Muscle of leg (tissue), 16 donors: ENCODE measurements at places on chromosomes 13 and 19.

- DNase-seq = no peak
These were observed 751 bp downstream of the ERVK3-1 start for GRCh38 chr19:58305932-58306323.

DNA sequence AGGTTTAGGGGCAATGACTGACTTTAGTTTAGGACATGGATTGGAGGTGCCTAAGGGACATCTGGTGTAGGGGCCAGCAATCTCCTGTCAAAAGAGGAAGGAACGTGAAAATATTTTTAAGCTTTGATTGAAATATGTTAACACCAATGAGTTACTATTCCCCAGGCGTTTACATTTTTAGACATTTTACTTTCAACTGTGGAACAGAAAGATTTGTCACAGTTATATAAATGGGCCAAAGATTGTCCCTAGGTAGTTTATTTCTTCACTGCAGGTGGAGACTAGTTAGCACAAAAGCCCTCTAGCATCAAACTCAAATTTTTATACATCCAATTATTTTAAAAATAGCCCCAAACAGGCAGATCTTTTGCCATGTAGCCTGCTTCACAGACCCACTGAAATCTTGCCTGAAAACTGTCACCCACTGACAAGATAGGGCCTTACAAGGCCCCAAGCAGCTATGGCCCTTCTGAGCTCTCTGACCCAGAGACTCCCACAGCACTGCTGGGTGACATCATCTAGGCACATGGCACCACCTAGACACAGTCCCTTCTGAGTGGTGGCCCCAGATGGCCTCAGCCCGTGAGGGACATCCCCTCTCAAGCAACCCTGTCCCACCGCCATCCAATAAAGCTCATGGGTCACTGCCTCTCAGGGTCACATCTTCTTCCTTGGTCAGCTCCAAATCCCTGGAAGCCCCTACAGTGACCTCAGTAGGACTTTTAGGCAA, 64.8 kb upstream of the DOCK9 start:
- no peak for DNase-seq

DNA sequence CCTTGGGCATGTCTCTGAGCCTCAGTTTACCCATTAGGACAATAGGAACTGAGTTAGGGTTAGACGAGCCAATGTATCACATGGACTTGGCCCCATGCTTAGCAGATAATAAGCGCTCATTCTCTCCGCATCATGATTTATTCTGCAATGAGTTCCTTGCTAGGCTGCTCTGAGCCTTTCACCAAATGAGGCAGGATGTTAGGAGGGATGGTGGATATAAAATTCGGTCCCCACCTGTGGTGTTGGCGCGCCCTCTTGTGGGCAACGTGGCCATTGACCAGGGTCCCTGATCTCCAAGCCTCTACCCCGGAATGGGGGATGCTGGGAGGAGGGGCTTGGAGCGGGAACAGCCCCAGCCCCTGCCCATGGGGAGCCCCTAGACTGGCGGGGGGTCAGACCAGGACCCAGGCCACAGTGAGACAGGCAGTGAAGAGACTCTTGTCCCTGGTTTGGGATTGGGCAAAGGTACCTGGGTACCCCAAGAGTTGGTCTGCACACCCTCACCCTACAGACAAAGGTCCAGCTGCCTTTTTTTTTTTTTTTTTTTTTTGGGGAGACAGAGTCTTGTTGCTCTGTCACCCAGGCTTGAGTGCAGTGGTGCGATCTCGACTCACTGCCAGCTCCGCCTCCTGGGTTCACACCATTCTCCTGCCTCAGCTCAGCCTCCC, 43.9 kb downstream of the CERS4 start:
- peak; percentile 87 for DNase-seq

DNA sequence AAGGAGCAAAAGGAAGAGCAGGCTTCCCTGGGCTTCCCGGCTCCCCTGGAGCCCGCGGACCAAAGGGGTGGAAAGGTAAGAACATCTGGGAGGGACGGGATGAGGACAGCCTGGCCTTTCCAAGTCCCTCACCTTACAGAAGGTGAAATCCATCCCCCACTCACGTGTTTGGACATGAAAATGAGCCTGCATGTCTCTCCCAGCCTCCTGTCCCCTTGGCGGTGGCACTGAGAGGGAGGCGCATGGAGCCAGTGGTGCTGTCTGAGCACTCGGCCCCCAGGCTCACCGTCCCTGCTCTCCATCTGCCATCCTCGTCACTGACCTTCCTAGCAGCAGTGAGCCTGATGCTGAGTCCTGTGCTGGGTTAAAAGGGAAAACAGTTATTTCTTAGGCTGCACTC, 104.2 kb downstream of the RAB20 start:
- DNase-seq = no peak

DNA sequence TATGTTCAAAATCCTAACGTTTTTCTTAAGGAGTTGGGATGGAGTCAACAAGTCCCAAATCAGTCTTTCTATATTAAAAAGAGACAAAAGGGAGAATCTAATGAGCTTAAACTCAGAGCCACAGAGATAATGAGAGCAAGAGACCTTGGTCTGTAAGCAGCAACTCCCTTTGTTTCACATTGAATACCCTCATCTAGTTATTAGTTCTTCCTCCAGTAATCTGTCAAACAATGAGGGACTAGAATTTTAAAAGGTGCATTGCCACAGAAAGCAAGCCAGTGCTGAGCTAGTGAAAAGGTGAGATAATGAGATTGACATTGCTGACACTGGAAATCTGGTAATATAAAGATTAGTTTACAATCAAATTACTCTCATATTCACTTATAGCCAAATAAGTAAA, 718.6 kb downstream of the DACH1 start:
- DNase-seq = no peak

DNA sequence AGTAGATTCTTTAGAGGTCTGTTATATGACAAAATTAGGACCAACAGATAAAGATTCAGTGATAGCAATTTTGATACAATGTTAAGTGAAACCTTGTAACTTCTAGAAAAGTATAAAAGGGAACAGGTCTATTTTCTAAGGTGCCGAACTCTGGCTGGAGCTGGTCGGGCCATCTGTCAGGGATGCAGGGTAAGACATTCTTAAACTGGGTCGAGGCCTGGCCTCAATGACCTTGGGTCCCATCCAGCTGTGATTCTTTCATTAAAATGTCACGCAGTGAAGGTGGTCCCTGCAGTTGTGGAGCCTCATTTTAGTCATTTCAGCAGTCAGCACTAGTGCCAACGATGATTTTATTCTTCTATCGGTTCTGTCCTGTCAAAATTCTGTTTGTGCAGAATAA, 271.9 kb upstream of the SPRY2 start:
- peak; percentile 37 for DNase-seq

GRCh38 chr13:83568019-83568418, 314.3 kb downstream of the SLITRK1 start:
- DNase-seq = no peak

GRCh38 chr19:43306097-43306496, 36.8 kb upstream of the PSG9 start:
- no peak for DNase-seq

DNA sequence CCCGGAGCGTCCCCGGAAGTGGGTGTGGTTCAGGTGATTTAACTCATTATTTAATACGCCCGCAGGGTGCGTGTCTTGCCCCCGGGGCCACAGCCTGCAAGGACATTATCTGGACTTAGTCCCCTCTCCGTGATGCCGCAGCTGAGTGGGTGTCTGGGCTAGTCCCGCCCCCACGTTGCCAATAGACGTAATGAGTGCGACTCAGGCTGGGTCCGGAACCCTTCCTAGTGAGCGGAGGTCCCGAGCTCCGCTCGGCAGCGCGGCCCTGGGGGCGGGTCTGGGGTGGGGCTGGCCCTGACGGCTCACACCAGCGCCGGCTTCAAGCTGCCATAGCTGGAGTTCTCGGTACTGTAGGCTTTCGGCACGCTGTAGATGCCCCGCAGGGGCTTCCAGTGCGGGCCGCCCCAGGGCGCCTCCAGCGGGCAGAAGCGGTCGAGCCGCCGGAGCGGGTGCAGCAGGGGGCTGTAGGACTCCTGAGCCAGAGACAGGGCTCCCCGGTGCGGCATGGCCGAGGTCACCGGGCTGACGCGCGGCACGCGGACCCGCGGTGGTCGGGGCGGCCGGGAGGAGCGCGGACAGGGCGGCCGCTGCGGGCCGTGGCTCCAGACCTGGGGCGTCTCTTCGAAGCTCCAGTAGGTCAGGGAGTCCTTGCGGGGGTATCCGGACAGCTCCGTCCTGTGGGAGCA, 918 bp upstream of the LHB start:
- DNase-seq = peak; percentile 49
